Stimulated activated CD8-positive, alpha-beta memory T cell treated with anti-CD3 and anti-CD28 coated beads, Interleukin-7, amount 100 ng/mL, for 1 hour (primary cell): ENCODE measurements at places on chromosomes 7 and 10.

DNA sequence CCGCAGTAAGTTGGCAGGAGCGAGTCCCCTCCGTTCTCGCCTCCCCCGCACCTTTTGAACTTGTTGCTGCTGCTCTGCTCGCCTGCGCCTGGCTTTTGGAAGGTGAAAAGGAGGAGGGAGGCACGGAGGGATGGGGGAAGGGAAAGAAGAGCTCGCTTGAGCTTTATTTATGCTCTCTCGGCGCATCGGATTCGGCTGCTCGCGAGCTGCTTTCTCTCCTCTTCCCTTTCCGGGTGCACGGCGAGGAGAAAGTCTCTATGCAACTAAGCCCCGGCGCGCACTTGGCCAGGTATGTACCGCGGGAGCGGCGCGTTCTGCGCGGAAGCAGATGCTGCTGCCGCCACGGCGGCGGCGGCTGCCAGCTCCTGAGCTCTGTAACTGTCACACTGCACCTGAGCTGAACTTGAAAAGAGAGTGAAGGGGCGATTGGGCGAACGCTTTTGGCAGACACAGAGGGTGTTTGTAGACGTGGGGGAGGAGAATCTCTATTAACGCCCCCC is 551 bp downstream of the KCND2 start:
- no peak for DNase-seq

GRCh38 chr10:91210014-91210413 is 10.4 kb upstream of the PCGF5 start:
- DNase-seq: no peak

GRCh38 chr7:153002572-153002971 is 243.0 kb downstream of the ACTR3B start:
- no peak for DNase-seq

- no peak for DNase-seq
Observed at GRCh38 chr7:22093001-22093400, 147.3 kb upstream of the CDCA7L start.

GRCh38 chr10:178208-178607 is 43.0 kb downstream of the ZMYND11 start:
- no peak for DNase-seq

GRCh38 chr7:139953229-139953628 is 109.5 kb downstream of the PARP12 start:
- no peak for DNase-seq

DNA sequence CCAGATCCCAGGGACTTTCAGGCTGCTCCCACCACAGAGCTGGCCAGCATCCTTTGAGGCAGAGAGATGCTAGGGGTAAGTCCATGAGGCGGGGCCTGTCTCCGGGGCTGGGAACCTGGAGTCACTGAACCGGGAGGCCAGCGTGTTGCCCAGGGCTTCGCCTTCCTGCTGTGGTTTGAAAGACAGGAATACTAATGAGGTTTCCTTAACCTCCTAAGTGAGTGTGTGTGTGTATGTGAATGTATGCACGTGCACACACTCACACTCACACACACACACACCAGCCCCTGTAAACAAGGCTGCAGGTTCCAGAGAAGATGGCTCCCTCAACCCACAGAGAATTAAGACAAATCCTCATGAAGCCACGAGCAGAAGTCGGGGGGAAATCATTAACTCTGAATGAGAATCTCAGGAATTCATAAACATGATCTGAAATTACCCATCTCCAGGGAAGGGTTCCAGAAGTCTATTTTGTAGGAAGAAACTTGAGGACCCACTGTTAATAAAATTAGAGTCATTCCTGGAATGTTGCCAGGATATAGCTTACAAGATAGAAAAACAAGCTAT is 20.3 kb upstream of the PFKP start:
- no peak for DNase-seq

DNA sequence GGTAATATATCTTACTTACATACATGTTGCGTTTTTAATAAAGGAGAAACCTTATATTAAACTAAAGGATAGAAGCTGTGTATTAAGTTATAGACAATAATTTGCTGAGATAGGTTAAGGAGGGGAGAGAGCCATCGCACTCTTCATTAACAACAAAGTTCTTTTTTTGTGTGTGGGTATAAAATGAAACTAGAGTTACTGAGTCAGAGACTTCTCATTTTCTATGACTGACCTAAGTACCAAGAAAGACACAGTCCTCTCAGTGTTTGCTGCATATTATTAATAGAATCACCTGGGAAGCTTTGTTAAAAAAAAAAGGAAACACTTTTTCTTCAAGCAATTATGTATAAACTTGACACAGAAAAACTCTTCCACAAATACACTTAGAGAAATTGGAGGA is 31.4 kb downstream of the FEZF1 start:
- no peak for DNase-seq

- no peak for DNase-seq
Observed at GRCh38 chr7:40354711-40355110, 219.9 kb downstream of the SUGCT start.

GRCh38 chr10:89466599-89467035 is 52.2 kb downstream of the IFIT5 start:
- no peak for DNase-seq

GRCh38 chr10:123970927-123971286 is 79.3 kb upstream of the CPXM2 start:
- DNase-seq: no peak

GRCh38 chr7:153447011-153447410 is 605.2 kb upstream of the DPP6 start:
- DNase-seq: no peak

GRCh38 chr7:36904101-36904500 is 179.8 kb upstream of the AOAH start:
- no peak for DNase-seq

DNA sequence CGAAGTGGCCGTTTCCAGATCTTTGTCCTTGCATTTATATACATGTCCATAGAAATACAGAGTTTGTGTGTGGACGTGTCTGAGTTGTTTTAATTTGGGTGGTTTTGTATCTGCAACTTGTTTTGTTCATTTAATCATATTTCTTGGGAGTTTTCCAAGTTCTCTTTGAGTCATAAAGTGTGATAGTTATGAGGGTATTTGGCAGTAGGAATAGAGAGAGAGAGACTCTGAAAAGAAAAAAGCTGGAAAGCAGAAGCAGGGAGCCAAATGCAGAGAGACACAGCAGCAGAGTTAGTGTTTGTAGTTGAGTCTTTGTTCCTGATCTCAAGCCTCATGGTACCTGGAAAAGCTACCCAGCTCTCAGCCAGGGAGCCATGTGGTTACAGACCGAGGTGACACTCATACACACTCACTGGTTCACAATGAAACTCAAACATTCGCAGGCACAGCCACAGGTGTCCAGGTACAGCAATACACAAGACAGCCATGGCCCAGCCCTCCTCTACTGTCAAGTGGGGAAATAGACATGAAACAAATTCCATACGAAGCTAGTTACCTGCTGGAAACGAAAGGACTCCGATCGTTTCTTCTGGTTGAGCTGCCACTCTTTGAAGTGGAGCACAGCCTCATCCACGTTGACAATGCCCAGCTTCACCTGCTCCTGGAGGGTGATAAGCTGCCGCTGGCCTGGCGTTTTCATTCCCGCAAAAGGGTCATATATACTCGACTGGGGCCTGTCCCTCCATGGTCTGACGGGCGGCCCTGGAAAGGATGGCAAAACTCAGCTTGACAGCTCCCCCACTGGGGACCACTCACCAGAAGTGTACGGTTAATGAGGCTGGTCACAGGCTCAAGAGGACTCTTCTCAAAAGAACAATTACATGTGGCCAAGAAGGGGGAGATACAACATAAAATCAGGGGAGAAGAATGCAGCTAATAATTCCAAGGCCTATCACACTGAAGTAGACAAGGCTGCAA is 33.3 kb upstream of the TM9SF3 start:
- DNase-seq: no peak

- no peak for DNase-seq
Observed at GRCh38 chr7:124764847-124765400, 668 bp downstream of the GPR37 start.

DNA sequence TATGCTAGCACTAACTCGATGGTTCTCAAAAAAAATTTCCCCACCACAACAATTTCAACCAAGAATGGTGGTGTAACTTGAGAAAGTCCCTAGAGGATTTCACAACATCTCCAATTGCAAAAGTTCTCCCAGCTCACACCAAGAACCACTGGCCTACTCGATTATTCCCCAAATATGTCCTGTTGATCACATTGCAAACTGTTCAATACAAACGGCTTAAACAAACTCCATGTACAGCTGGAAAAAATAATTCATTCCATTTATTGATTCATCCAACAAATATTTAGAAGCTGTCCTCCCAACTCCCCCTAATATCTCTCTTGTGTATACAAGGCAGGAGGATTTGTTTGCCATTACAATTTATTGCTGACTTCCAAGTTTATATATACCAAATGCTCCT is 19.1 kb downstream of the TMEM176B start:
- no peak for DNase-seq

DNA sequence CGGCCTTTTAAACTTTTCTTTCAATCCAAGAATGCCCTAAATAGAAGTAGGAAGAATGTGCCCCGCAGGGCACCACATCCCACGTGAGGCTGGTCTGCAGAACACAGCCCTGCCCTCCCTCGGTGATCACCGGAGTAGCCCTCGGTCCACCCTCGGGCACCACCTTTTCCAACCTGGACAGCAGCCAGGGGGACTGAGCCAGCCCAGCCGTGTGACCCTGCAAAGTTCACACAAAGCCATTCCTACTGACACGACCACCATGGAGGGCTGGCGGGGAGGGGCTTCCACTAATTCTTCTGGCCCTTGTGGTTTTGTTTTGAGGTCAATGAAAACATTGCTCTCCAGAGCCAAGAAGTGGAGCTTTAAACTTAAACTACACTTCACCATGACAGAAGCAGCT is 132.2 kb downstream of the TCERG1L start:
- no peak for DNase-seq

- DNase-seq: no peak
Observed at GRCh38 chr7:16083931-16084330, 337.4 kb downstream of the CRPPA start.

- no peak for DNase-seq
Observed at GRCh38 chr10:127964621-127965020, 57.7 kb downstream of the PTPRE start.

DNA sequence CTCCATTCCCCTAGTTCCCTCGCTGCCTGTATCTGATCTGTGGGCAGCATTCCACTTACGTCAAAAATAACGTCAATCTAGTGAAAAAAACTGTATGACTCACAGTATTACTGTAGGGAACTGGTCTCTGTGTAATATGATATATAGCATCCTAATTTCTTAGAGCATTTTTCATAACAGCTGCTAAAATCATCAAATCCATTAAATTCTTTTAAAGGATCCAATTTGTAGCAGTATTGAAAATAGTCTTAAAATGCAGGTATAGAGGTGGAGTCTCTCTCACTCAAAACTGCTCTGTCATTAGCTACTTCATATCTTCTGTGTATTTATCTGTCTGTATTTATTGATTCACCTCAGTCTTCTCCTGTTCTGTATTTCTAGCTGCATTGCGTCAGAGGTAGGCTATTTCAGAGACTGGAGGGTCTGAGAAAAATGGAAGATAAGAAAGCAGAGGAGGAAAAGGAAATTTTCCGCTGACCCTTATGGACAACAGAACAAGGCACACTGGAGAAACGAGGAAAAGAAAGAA is 59.9 kb downstream of the PON1 start:
- DNase-seq: no peak

GRCh38 chr7:82821037-82821436 is 341.6 kb downstream of the PCLO start:
- no peak for DNase-seq

DNA sequence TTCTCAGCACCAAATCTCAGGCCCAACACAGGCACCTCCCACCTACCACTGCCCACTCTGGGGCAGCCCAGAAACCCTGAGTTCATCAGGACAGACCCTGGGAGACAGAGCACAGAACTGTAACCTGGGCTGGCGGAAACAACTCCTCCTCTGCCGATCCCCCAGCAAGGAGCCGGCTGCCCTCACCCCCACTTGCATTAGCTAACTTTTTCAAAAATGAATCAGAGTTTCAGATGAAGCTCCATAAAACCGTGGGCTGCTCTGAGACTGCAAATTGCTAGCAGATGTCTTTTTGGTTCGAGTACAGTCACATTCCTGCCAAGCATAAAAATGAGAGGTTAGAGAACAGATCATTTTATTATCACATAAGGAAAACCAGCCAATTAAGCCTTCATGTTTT is 93.4 kb upstream of the PARD3 start:
- no peak for DNase-seq
